Dermis blood vessel endothelial cell (primary cell): ENCODE measurements at places on chromosomes 6 and 20. TPM values are rescaled to one million over a fixed set of nuclear protein-coding genes. Genes with fewer than 3 reads are reported as not detected.

The ARFGEF3 gene
- total RNA-seq = 2.0 and 5.8 TPM in 2 replicates

The CEP162 gene
- 10.0 and 14.0 TPM in 2 replicates for total RNA-seq

The SRMS gene
- not detected in 2 replicates for total RNA-seq

The GTSF1L gene
- total RNA-seq = not detected in 2 replicates

The HLA-DOA gene
- not detected in 2 replicates for total RNA-seq

The UBE3D gene
- total RNA-seq = 5.5 and 5.8 TPM in 2 replicates
